ENCODE measurements at places on chromosomes 6 and 20.

- no peak for DNase-seq
Measured at GRCh38 chr20:21575981-21576740, 62.3 kb upstream of the NKX2-2 start.

DNA sequence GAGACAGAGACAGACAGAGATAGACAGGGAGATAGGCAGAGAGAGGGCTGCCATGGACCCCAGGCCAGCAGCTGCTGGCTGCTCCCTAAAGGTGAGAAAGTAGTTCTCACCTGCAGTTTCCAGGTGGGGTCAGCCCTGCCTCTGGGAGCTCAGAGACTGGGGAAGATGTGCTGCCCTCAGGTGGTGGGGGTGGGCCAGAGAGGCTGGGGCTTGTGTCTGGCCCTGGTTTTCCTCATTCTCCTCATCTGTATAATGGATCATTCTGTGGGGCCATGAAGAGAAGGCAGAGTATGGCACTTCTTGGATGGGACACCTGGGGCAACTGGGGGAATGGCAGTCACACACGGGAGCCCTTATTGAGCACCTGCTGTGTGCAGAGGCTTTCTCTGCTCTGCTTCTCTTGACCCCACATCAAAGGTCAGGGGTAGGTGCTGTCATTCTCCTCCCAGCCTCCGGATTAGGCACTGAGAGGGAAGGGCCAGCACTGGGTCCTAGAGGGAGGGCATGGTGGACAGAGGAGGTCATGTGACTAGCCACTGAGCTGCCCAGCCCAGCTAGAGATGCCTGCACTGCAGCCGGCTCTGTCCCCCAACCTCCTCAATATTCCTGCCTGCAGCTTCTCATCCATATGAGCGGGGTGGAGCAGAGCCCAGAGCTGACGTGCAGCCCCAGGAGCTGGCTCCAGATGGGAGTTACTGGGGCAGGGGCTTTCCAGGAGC, 4.1 kb downstream of the ANGPT4 start:
- no peak for DNase-seq

DNA sequence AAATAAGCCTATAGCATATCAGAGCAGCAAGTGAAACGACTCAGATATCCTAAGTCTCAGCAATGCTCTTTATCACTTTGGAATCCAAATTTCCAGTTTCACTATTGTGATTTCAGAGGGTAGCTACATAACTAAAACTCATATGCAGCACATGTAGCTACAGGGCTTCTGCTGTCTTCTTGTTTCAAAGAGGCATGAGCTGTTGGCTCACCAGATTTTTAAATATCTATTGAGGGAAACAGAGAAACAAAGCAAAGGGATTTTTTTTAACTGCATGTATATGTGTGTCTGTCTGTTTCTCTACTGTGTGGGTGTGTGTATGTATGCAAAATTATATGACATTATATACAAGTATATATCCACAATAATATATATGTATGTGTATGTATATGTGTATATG, 258.4 kb downstream of the HDGFL1 start:
- DNase-seq = no peak

DNA sequence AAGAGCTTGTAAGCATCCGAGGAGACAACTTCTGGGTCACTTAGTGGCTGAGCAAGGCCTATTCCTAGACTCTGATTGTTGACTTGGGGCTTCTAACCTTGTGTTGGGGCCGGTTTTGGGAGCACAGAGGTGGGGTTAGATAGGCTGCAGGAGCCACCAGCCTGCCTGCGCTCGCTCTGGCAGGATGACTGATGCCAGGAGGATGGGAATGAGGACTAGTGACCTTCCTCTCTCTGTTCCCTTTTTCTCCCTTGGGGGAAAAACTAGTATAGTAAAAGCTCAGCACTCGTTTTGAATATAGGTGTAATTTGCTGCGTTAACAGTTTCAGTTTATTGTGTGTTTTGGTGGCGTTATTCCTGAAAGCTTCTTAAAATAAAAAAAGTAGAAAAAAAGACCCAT, 141.5 kb downstream of the ARID1B start:
- DNase-seq = no peak

DNA sequence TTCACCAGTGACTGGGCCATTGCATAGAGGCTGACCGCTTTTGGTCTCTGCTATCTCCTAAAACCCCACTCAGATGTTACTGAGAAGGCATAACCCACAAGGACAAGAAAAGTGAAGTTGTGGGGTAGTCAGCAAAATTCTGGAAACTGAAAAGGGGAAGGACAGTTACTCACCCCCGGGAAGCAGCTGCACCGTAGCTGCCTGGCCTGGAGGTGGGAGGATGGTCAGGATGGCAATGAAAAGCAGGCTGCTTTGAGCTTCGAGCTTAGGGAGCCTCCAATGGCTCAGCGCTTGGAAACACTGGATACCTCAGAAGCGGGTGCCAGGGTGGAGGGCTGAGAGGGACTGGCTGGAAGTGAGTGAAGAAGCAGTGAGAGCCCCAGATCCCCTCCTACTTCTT, 56.0 kb downstream of the KCNK5 start:
- DNase-seq = no peak

Data from kidney tubule cell (primary cell).